Peyer's patch (tissue), 4 donors: ENCODE measurements at places on chromosomes 3 and 15.

GRCh38 chr3:196942915-196943277, 568 bp upstream of the NCBP2 start:
- peak overlapping the region; percentile 83 for H3K27ac ChIP-seq
- H3K27me3 ChIP-seq, result no peaks in the 10 kb centered on the region
- peaks cover 5% of the 10 kb centered on the region for H3K4me1 ChIP-seq
- DNase-seq, result peak; percentile 71
- peak overlapping the region; percentile 95 for H3K4me3 ChIP-seq

GRCh38 chr3:37961622-37962431, 28.8 kb upstream of the VILL start:
- no peak for DNase-seq
- H3K27ac ChIP-seq, result no peak overlapping the region
- H3K4me1 ChIP-seq, result peaks cover 30% of the 10 kb centered on the region
- H3K4me3 ChIP-seq, result no peak overlapping the region
- H3K27me3 ChIP-seq, result no peaks in the 10 kb centered on the region

DNA sequence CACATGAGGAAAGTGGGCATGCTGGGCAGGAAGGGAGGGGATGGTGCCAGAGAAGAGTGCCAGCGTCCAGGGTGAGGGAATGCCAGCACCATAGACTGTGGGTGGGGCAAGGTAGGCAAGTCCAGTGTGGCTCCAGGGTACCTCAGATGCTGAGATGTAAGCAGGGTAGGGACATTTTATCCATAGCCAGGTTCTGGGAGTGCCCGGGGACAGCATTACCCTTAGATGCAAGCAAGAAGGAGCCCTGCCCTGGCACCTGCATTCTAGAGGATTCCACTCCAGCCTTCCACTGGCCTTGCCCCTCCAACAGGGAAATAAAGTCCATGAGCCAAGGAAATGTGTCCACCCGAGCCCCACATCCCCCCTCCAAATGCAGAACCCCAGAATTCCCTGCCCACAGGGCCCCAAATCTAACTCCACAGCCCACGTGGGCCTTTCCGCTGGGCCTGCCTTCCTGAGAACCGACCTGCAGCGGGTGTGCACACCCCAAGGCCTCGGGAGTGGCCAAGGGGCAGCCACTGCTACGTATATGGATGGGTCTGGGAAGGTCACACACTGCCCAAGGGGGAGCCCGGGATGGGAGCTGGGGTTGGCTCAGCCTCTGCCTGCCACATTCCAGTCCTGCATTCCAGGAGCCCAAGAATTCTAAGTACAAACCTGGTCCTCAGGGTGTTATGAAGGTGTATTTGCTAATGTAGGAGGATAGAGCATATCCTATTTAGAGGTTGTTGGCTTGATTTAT, 20.3 kb upstream of the CYP11A1 start:
- no peaks in the 10 kb centered on the region for H3K27me3 ChIP-seq
- no peak for DNase-seq
- no peaks in the 10 kb centered on the region for H3K36me3 ChIP-seq
- peak overlapping the region; percentile 81 for H3K27ac ChIP-seq

DNA sequence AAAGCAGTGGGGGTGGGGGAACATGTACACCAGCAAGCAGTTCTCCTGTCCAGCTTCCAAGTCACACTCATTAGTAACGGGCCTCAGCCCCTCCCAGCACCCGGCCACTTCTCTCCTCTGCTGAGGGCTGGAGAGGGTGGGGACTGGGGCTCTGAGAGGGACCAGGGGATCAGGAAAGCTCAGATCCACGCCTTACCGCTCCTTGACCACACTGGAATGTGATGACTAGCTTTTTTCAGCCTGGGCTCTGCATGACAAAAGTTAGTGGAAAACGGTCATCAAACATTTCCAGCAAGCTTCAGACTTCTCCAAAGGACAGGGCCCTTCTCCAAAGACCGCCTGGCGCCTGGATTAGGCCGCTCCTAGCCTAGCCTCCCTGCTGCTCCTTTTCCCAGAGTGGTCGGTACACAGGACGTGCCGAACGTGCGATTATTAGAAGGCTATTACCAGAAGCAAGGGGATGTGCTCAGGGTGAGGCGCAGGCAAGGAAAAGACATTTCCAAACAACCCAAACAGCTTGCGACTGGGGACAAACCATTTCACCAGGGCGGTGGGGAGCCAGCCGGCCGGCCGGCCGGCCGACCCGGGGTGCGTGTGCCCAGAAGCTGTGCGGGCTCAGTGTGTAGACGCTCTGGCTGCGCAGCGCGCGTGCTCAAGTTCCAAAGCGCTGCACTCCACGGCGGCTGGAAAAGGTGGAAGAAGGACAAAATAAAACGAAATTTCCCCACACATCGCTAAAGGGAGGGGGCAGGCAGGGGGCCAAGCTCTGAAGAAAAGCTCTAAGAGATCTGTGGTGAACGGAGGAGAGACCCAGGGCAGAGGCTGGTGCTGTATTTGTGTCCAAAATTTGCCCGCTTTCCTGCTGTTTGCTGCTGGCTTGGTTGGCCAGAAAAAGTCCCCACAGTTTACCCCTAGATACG, 51.0 kb upstream of the SSR3 start:
- DNase-seq, result no peak
- peak overlapping the region; percentile 83 for H3K27ac ChIP-seq
- no peaks in the 10 kb centered on the region for H3K4me1 ChIP-seq
- no peaks in the 10 kb centered on the region for H3K27me3 ChIP-seq
- H3K36me3 ChIP-seq, result no peaks in the 10 kb centered on the region

- H3K36me3 ChIP-seq, result no peaks in the 10 kb centered on the region
- H3K27ac ChIP-seq, result no peak overlapping the region
- no peaks in the 10 kb centered on the region for H3K4me1 ChIP-seq
- no peaks in the 10 kb centered on the region for H3K27me3 ChIP-seq
- no peak overlapping the region for H3K4me3 ChIP-seq
These were observed 735.1 kb upstream of the LMCD1 start for GRCh38 chr3:7766530-7766929.

DNA sequence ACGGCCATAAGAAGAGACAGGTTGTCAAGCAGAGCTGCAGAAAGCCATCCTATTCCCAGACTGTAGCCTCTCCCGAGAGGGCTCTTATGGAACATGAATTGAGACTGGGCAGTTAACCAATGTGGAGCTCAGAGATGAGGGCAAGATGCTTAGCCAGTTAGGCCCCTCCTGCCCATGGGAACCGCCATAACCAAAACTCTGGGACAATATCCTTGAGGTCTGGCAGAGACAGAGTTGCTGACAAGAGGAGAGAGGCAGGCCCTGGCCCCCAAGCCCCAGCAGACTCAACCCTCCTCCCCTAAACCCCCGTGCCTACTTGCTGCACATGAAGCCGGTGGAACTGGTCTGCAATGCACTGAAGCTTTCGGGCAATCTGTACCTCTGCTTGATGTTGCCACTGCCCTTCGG, 4.8 kb downstream of the BMF start:
- peaks cover 49% of the 10 kb centered on the region for H3K4me1 ChIP-seq
- no peaks in the 10 kb centered on the region for H3K27me3 ChIP-seq
- no peaks in the 10 kb centered on the region for H3K36me3 ChIP-seq
- no peak for DNase-seq
- H3K27ac ChIP-seq, result peak overlapping the region; percentile 94

DNA sequence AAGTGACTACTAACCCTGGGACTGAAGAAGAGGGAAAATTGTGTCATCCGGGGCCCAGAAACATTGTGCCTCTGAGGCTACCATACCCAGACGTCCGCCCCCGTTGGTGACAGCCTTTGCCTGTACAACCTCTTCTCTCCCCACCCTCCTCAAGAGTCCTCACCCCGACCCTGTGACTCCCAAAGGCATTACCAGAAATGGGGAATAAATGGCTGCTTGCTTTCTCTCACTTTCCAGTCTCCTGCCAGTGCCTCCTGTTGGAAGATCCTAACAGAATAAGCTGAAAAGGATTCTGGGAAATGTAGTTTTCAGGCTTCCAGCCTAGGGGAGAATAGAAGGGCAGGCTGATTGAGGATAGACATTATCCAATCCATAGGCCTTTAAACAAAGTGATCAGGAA, 30.8 kb upstream of the SLC25A36 start:
- no peaks in the 10 kb centered on the region for H3K4me1 ChIP-seq
- H3K27ac ChIP-seq, result no peak overlapping the region
- no peak overlapping the region for H3K4me3 ChIP-seq
- DNase-seq, result no peak
- no peaks in the 10 kb centered on the region for H3K36me3 ChIP-seq

GRCh38 chr3:119653876-119654275, 6.5 kb downstream of the POPDC2 start:
- no peaks in the 10 kb centered on the region for H3K27me3 ChIP-seq
- DNase-seq, result no peak
- H3K4me3 ChIP-seq, result no peak overlapping the region
- no peaks in the 10 kb centered on the region for H3K36me3 ChIP-seq

DNA sequence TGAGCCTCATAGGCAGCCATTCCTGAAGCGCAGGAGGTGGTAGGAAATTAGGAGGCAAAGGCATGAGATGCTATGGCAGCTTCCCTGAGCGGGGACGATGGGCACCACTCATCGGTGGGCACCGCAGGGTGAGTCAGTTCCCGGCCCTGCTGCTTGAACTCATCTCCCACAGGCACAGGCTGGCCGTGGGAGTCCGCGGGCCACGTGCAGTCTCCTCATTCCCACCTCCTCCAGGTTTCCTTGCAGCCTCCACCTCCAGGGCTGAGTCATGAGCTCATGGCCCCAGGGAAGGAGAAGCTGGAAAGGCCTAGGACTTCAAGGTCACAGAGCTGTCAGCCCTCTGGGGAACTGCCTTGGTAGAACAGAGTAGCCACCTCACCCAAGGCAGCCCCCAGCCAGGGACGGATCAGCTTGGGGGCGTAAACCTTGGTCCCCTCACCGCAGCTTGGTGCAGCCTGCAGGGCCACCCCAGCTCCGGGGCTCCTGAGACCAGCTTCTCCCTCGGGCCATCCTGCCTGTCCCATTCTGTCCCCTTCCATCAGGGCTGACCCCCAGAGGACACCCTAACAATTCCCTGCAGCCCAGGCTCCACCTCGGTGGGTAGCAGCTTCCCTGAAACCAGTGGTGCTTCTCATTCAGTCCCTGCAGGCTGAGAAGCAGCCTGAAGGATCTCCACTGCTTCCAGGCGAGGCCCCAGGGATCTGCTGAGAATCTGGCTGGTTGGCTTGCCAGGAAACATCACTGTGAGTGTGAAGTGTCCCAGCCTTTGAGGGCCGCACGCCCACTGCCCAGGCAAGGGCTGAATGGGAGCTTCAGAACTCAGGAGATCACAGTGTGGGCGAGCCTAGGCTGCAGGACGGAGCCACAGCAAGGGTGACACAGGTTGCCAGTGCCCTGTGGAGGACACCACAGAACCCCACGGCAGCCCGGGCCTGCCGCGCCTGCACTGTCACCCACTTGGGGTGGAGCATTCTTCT, 150.7 kb upstream of the MEF2A start:
- no peak overlapping the region for H3K27ac ChIP-seq
- H3K4me1 ChIP-seq, result no peaks in the 10 kb centered on the region
- no peaks in the 10 kb centered on the region for H3K27me3 ChIP-seq
- H3K36me3 ChIP-seq, result no peaks in the 10 kb centered on the region
- no peak for DNase-seq
- H3K4me3 ChIP-seq, result no peak overlapping the region

GRCh38 chr3:188797045-188797444, 374.7 kb upstream of the TPRG1 start:
- no peaks in the 10 kb centered on the region for H3K27me3 ChIP-seq
- no peak overlapping the region for H3K4me3 ChIP-seq
- no peaks in the 10 kb centered on the region for H3K36me3 ChIP-seq
- H3K4me1 ChIP-seq, result no peaks in the 10 kb centered on the region
- no peak for DNase-seq
- H3K27ac ChIP-seq, result no peak overlapping the region

DNA sequence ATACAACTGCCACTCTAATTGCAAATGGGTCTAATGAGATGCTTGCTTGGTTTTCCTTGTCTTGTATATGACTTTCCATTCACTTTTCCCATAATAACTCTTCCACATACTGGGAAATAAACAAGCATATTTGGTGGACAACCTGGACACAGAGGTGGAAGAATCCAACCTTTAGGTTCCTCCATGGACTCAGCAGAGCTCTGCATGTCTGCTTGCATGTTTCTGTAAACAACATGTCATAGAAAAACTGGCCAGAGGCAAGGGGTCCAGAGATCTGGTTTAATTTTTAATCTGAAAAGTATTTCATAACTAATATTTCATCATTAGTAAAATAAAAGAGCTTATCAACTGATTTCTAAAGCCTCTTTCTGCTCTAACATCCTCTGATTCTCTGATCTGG, 30.2 kb downstream of the GOLIM4 start:
- H3K4me1 ChIP-seq, result no peaks in the 10 kb centered on the region
- H3K36me3 ChIP-seq, result no peaks in the 10 kb centered on the region
- no peak for DNase-seq
- no peak overlapping the region for H3K27ac ChIP-seq
- no peak overlapping the region for H3K4me3 ChIP-seq
- no peaks in the 10 kb centered on the region for H3K27me3 ChIP-seq

GRCh38 chr3:128455786-128456748, 10.6 kb downstream of the DNAJB8 start:
- H3K27ac ChIP-seq, result no peak overlapping the region
- H3K27me3 ChIP-seq, result no peaks in the 10 kb centered on the region
- no peaks in the 10 kb centered on the region for H3K36me3 ChIP-seq
- no peaks in the 10 kb centered on the region for H3K4me1 ChIP-seq

DNA sequence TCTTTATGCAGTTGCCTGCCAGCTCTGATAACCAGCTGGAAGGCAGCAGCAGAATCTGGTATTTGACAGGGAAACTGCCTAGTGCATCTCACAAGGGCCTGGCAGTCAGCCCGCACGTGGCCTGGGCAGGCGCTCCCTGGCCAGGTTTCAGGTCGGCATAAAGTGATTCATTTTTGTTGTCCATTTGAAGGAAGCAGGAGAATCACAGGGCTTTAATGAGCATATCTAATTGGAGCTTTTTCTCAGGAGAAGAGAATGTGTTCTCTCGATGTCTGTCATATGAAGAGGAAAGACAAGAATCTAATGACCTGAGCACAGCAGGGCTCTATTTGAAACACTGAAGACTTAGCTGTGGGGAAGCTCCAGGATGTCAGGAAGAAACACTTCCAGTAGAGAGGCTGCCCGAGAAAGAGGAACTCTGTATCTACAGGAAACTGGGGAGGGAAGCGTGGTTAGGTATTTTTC, 98.8 kb upstream of the MB21D2 start:
- H3K27ac ChIP-seq, result no peak overlapping the region
- H3K36me3 ChIP-seq, result no peaks in the 10 kb centered on the region
- no peaks in the 10 kb centered on the region for H3K27me3 ChIP-seq
- DNase-seq, result no peak
- no peaks in the 10 kb centered on the region for H3K4me1 ChIP-seq
- H3K4me3 ChIP-seq, result no peak overlapping the region

DNA sequence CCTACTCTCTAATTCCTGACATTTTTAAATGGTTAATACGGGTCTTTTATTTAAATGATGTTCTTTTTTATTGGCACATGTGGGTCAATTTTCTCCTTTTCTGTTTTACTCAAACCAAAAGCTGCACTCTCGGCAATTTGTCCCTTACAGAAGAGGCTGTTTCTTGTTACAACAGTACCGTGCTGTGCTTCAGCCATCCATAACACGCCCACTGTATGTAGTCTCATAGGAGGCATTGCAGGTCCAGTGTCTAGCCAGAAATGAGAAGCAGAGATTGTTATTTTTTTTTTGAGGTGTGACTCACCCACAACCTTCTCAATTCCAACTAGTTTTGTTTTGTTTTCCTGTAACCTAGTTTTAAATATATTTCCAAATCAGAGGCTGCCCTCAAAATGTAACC, 164.6 kb downstream of the GMNC start:
- H3K36me3 ChIP-seq, result no peaks in the 10 kb centered on the region
- H3K27ac ChIP-seq, result no peak overlapping the region
- DNase-seq, result no peak

- H3K4me3 ChIP-seq, result no peak overlapping the region
- H3K27ac ChIP-seq, result no peak overlapping the region
- no peaks in the 10 kb centered on the region for H3K4me1 ChIP-seq
These were observed 67.5 kb downstream of the RPL22L1 start for GRCh38 chr3:170802164-170803151.
